ENCODE measurements at places on chromosomes 6 and 20.
A peak's percentile ranks its signal among the peaks of the same experiment; 100 is the strongest.

DNA sequence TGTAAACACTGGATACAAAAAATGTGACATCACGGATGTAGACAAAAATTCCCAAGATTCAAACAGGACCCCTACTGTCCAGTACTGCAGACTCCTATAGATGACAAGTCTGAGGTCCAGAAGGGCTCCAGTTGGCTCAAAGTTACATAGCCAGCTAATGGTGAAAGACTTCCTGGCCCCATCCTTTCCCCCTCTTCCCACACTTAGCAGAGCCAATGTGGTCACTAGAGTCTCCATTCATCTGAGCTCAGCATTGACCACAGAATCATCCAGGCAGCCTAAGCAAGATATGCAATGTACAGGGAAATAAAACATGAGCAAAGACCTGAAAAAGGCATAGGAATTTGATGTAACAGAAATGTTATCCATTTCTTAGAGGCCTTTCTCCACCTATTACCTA is 180.5 kb downstream of the ADAT2 start:
- DNase-seq: no peak

DNA sequence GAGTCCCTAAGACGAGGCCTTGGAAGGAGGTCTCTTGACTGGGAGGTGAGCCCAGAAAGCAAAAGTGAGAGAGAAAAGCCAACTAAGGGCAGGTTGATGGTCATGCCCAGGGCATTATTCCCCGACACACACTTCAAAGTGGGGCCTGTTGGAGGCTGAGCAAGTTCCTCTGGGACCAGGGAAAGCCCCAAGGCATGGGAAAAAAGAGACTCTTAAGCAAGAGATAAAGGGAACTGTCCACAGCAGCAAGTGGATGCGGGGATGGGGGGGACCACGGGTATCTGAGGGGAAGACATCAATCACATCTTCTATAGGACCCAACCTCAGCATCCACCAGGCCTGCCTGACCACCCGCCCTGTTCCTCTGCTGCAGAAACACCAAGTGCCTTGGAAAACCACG is 119.9 kb upstream of the MAFB start:
- no peak for DNase-seq

DNA sequence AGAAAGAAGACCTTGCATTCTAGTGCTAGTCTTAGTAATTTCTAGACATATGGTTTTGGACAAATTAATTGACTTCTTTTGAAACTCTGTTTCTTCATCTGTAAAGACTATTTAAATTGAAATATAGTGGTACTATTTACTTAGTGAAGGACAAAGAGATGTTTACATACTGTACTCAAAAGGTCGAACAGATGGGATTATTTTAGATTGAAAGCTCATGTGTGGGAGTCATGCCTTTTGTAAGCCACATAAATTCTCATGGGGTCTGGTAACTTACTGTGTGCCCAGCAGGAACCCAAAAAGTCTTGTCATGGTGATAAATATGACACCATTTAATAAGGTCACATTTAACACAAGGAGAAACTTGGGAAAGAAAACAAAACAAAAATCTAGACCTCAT is 368.2 kb upstream of the CITED2 start:
- DNase-seq: no peak

GRCh38 chr6:81750681-81751387 is 1.6 kb downstream of the TENT5A start:
- no peak for DNase-seq

- no peak for DNase-seq
Measured at GRCh38 chr6:65569505-65569904, 137.5 kb downstream of the EYS start.

DNA sequence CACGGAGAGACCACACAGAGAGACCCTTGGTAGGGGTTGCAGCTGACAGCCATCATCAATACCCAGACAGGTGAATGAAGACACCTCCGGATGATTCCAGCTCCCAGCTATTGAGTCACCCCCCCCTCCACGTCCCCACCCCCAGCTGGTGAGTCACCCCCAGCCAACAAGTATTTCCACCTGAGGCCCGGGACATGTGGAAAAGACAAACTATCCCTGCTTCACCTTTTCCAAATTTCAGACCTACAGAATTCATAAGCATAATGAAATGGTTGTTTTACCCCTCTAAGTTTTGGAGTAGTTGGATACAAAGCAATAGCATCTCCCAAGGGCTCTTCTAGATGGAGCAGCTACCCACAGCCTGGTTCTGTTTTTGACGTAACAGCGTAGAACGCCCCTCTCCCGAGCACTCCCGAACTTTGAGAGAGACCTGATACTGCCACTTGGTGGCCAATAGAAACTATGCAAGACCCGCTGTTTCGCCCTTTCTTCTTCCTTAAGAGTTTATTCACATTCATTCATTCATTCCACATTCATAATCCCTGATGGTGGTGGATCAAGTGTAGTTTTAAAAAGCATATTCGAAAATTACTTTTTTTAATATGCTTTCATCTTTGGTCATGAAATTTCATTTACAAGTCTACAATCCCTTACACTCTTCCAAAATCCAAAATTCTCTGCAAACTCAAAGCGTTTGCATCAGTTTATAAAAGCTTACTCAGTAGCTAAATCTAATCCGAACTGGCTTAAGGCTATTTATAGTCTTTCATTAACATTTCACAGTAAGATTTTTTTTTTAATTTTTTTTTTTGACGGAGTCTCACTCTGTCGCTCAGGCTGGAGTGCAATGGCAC is 15.1 kb upstream of the PPP1R16B start:
- peak; percentile 42 for DNase-seq

- DNase-seq: no peak
Measured at GRCh38 chr6:45504947-45505346, 127.2 kb upstream of the SUPT3H start.

GRCh38 chr6:104957301-104958177 is 632 bp downstream of the LIN28B start:
- no peak for DNase-seq

GRCh38 chr6:131122007-131122406 is 13.3 kb upstream of the AKAP7 start:
- no peak for DNase-seq

DNA sequence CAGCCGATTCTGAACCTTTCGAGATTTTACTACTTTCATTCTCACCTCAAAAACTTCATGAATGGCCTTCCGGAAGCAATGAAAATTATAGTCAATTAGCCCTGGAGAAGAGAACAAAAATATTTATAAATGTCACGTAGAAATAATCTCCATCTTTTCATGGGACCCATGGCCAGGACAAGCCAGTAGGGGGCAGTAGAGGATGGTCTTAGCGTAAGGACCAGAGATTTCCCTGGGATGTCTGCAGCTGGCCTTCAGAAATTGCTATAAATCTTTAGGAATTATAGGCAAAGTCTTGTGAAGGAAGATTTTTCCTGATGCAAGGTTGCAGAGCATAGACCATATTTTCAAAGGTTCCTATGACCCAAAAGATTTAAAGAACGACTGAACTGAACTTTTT is 15.6 kb upstream of the UBE2J1 start:
- DNase-seq: peak; percentile 43

GRCh38 chr6:138957484-138957883 is 30.6 kb downstream of the REPS1 start:
- no peak for DNase-seq

- no peak for DNase-seq
Measured at GRCh38 chr20:37053230-37053950, 42.4 kb downstream of the RBL1 start.

GRCh38 chr6:80508885-80509630 is 402.6 kb downstream of the BCKDHB start:
- no peak for DNase-seq

DNA sequence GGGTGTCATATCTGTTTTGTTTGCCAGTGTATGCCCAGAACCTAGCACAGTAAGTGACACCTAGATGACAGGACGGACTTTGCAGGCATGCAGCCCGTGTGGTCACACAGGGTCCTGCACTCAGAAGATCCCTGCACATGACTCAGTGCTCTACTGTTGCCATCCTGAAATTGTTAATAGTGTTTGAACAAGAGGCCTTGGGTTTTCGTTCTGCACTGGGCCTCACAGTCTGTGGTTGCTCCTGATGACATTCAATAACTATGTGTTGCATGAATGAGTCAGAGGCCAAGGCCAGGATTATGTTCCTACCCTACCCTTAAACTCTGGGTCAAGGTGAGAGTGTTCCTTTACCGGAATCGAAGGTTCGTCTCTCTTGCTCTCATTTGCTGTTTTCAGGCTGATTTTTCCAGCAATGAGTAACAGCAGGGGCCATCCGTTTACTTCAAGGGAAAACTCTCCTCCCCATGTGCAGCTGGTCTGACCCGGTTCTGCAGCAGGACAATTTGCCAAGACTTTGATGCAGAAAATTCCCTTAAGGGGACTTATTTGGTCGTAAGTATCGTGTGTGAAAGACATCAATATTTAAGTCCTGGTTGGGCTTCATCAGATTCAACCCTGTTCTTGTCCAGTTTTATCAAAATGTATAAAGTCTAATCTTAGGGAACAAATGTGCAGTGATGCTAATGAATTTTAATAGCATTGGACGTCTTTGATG is 13.0 kb upstream of the PFDN4 start:
- no peak for DNase-seq

DNA sequence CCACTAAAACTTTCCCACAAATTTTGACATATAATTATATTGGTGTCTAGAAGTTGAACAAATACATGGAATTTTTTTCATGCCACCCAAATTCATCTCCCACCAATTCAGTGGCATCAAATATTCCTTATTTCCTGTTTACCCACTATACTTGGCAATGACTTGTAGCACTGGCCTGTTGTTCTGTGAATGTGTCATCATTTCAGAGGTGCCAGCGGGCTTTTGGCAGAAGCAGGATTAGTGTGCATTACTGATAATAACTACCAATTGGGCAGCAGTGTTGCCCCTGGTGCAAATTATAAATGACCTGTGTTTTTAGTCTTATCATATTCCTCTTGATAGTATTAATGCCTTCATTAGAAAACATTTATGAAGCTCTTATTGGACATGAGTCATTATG is 121.3 kb downstream of the TFAP2B start:
- DNase-seq: no peak

GRCh38 chr20:7085467-7085866 is 318.0 kb downstream of the BMP2 start:
- no peak for DNase-seq

- DNase-seq: no peak
Measured at GRCh38 chr6:87279196-87279595, 43.2 kb upstream of the SMIM8 start.

- DNase-seq: no peak
Measured at GRCh38 chr6:6080975-6081374, 74.2 kb upstream of the NRN1 start.

DNA sequence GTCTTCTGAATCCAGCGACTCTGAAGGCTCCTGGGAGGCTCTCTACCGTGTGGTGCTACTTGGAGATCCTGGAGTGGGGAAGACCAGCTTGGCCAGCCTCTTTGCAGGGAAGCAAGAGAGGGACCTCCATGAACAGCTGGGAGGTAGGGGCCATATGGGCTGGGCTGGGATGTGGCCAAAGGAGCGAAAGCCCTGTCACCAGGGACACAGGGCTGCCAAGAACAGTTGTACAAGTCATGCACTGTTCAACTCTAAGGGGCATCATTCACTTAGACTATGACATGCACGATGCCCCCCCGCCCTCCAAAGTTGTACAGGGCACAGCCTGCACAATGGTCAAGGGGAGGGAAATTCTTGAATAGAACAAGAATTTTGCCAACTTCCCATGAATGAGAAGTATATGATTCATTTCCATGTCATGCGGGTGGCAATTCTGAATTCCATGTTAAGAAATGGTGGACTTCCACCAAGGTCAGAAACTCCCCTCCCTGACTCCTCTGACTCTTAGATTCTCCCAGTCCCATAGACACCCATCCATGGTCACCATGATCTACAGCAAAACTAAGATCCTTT is 1.6 kb downstream of the REM1 start:
- no peak for DNase-seq

- DNase-seq: no peak
Measured at GRCh38 chr20:50394569-50394968, 115.6 kb upstream of the PTPN1 start.

DNA sequence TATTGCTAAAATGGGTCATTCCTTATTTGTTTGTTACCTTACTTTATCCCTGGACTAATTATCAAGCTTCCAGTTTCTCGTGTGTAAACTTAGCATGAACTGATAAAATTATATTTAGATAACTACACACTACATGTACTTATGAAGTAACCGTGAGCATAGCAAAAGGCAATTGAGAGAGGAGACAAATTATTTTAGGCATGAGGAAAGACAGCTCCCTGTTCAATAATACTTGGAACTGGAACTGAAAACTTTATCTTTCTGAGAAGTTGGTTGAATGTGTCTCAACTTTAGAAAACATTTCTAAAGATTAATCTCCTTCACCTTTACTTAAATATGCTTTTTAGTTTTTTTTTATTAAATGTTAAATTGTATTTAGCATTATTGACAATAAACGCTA is 11.4 kb downstream of the CRISP3 start:
- DNase-seq: no peak

GRCh38 chr6:161188547-161189465 is 85.1 kb downstream of the AGPAT4 start:
- no peak for DNase-seq

GRCh38 chr20:7346562-7346961 is 579.1 kb downstream of the BMP2 start:
- DNase-seq: no peak

DNA sequence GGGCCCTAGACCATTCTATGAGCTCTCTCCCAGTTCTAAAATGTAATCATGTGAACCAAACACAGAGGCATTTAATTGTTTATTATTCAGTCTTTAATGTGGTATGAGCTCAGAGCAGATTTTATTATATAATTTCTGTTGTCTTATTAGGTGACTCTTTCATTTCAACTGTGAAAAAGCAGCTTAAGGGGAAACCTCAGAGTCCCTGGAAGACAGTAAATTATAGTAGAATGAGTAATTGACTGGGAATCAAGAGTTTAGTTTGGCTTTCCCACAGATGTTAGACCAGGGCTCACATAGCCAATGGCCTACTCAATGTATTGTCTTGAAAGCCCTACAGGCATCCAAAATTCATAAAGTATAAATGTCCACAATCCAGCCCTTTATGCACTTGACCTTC is 390.4 kb upstream of the SLC35B3 start:
- DNase-seq: no peak

DNA sequence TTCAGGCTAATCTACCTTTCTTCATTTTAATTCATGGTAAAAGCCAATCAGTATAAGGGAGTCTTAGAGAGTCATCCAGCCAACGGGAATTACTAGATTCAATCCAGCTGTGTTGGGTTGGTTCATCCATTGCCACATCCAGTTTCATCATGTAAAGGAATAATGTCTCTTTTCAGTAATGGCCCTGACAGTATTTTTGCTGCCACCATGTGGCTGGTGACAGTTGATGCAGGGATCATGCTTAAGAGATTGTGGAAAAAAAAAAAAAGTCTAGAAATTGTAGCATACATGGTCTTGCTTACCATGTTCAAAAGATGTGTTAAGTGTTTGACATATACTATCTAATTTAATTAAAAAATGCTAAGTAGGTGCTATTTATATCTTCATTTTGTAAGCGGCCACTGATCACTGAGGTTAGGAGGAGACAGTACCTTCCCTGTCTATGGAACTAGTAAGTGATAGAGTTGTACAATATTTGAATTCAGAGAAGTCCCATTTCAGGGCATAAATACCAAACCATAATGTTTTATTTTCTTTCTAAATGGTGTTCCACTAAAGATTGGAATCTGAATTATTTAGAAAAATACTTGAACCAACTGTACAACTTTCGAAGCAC is 135.9 kb downstream of the KHDRBS2 start:
- no peak for DNase-seq

- no peak for DNase-seq
Measured at GRCh38 chr20:45020236-45020886, 54.0 kb downstream of the STK4 start.

- no peak for DNase-seq
Measured at GRCh38 chr6:152896923-152897322, 85.9 kb downstream of the FBXO5 start.

Measured in activated naive CD8-positive, alpha-beta T cell treated with anti-CD3 and anti-CD28 coated beads for 36 hours (primary cell).